Foreskin keratinocyte (primary cell): ENCODE measurements at places on chromosomes 4 and X.

DNA sequence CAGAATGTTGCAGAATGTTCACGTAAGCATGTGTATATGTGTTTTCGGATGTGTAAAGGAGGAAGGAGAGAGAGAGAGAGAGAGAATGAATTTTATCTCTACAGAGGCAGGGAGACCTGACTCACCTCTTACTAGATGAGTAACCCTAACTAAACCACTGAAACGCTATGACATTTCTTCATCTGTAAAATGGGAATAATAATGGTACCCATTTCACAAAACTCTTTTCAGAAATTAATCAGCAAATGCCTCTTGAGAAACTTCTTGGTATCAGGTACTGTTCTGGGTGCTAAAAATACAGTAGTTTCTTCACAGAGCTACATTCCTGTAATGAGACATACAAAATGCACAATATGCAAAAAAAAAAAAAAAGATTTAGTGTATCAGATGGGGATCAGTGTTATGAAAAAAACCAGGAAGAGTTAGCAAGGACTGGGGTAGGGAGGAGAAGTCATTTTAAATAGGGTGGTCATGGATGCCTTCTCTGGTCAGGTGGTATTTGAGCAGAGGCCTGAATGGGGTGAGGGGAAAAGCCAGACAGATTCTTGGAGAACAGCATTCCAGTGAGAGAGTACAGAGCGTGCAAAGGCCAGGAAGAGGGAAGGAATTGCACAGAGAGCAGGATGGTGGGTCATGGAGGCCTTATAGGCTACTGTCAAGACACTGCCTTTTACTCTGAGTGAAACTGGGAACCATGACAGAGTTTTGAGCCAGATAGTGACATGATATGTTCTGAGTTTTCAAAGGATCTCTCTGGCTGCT lies 84.9 kb upstream of the SPANXB1 start:
- no peak for DNase-seq

DNA sequence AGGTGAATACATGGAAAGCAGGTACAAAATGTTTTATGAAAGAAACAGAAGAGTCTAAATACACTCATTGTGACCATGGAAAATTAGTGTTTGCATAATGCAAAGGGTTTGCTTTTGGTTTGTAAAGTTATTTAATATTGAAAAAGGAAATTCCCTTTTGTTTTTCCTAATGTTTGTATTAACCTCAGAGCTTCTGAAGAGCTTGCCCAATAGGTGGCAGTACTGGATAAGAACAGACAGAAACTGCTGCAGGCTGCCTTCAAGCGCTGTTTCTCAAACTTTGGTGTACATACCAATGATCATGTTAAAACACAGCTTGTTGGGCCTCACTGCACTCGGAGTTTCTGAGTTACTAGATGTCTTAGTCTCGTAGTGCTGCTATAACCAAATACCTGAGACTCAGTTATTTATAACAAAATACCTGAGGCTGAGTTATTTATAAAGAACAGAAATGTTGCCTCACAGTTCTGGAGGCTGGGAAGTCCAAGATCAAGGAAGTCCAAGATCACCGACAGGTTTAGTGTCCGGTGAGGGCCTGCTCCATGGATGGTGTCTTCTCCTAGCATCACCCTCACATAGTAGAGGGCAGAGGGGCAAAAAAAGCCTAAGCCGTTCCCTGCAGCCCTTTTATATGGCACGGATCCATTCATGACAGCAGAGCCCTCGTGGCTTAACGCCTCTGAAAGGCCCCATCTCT lies 54.2 kb downstream of the SUPT20HL2 start:
- DNase-seq: peak; percentile 36

DNA sequence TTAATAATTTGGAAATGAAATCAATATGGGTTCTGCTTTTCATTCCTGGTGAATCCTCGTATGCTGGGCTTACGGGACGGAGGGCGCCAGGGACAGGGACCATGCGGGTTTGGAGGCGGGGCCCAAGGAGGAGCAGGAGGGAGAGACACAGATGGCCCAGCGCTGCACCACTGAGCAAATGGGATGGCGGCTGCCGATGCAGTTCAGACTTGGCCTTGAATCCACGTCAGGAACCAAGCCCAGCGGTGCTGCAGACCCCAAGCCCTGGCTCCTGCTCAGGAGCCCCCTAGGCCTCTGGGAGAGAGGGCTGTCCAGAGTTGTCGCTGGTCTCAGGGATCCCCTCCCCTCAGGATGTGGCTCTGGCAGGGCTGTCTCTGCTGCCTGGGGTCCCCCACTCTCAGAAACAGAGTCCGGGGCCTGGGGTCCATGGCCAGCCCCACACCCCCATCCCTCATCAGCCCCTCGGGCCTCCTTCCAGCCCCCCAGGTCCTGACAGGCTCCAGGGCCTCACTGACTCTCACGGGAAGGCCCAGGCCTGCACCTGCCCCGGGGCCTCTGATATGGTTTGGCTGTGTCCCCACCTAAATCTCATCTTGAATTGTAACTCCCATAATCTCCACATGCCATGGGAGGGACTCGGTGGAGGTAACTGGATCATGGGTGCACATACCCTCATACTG lies 75.2 kb downstream of the FAM53A start:
- no peak for DNase-seq

DNA sequence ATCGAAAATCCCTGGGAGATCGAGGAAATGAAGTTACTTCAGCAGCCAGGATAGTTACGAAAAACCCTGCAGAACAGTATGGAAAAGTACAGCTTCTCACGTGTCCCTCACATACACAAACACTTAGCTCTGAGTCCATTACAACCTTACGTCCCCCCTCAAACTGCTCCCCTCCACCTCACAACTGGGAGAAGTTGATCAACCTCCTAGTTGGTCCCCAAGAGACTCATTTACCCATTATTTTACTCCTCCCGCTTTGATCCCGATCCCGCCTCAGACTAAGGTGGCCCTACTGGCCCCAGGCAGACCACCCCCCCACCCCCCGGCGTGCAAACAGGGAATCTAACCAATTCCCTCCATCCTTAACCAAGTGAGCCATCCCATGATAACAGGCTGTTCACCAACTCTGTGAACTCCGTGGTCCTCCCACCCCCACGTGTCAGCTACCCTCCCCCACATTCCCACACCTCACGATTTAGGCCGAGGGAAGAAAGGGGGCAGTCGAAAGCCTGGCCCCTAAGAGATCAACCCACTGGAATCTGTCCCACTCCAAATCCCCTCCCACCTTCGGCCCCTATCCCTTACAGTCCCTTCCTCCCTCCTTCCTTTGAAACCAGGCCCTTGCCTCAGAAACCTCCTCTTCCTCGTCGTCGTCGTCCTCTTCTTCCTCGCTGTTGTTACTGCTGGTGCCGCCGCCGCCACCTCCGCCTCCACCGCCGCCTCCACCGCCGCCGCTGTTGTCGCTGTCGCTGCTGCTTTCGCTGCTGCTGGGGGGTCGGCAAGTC lies 755 bp downstream of the ANKRD17 start:
- peak; percentile 14 for DNase-seq

- no peak for DNase-seq
Measured at GRCh38 chr4:184479516-184479950, 5.2 kb upstream of the IRF2 start.

DNA sequence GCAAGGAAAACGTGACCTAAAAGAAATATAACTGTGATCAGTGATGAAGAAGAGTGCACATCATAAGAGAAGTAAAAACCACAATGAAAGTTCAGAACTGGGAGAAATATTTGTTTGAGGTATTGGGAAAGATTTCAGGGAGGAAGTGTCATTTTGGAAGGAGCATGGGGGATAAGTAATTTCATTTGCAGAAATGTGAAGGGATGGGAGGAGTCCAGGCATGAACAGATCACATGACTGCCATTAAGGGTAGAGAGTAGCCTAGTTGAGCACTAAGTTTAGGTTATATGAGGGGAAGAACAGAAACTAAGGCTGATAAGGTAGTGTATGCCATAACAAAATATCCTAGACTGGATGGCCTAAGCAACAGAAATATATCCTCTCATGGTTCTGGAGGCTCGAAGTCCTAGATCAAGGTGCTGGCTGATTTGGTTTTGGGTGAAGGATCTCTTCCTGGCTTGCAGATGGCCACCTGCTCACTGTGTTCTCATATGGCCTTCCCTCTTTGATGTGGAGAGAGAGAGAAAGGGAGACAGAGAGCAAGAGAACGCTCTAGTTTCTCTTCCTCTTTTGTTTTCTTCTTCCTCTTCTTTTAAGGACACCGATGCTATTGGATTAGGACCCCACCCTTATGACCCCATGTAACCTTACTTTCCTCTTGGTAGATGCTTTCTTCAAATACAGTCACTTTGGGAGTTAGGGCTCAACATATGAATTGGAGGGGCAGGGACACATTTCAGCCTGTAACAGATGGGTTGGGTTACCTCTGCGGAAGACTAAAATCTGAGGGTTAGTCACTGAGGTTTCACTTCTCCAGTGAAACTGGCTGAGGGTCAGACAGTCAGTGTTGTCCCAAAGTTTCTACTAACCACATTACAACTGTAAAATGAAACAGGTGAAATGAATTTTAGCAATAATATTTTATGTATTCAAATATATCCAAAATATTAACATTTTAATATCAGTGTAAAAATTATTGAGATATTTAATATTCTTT lies 77.9 kb downstream of the EGF start:
- DNase-seq: peak; percentile 19

- no peak for DNase-seq
Measured at GRCh38 chrX:124388562-124388961, 42.2 kb downstream of the SH2D1A start.

- no peak for DNase-seq
Measured at GRCh38 chr4:8394061-8394519, 46.4 kb downstream of the ACOX3 start.

DNA sequence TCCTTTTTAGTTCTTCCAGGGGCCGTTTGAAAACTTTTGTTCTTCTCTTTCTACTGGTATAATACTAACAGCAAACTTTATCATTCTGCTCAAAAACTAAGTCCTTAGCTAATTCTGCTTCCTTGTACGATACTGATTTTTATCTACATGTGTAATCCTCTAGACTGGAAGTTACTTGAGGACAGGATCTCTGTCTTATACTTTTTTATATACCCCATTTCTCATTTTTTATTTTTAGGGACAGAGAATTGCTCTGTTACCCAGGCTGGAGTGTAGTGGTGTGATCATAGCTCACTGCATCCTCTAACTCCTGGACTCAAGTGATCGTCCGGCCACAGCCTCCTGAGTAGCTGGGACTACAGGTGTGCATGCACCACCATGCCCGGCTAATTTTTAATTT lies 2.2 kb downstream of the COX7B start:
- no peak for DNase-seq

DNA sequence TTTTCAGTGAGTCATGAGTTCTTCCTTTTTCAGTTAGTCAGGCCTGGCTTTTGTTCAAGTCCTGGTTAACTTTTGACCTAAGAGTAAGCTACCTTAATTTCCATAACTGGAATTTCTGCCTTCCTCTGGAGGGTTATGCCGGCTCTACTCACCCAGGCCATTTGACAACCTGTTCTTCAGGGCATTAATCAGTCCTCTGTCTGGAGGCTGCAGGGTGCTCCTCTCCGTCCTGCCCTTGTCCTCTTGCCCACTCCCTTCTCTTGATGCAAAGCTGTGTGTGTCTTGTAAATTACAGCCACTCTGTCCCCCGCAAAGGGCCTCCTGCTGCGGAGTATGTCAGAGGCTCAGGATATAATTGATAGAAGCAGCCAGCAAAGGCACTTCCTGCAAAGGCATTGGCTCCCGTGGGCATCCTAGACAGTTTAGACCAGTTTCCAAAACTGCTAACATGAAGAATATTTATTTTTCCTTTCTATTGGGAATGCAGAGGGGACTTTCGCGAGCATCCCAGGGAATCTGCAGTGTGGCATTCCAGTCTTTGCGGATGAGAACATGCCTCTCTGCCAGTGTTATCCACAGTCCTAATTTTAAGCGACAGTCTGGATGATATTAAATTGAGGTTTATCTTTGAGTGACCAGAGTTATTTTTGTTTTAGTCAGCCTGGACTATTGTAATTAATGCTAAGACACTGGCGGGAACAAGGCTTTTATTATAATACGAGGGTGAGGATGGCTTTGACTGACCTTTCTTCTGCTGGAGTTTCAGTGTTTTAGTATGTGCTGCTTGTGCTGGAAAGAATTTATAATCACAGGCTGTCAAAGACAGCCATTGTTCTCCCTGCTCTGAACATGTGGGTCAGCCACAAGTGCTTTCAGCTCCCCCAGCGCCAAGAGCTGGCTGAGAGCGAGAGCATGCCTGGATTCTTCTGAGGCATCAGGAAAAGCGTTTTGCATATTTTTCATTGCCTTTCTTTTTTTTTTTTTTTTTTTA lies 74.2 kb downstream of the LIMCH1 start:
- peak; percentile 66 for DNase-seq

DNA sequence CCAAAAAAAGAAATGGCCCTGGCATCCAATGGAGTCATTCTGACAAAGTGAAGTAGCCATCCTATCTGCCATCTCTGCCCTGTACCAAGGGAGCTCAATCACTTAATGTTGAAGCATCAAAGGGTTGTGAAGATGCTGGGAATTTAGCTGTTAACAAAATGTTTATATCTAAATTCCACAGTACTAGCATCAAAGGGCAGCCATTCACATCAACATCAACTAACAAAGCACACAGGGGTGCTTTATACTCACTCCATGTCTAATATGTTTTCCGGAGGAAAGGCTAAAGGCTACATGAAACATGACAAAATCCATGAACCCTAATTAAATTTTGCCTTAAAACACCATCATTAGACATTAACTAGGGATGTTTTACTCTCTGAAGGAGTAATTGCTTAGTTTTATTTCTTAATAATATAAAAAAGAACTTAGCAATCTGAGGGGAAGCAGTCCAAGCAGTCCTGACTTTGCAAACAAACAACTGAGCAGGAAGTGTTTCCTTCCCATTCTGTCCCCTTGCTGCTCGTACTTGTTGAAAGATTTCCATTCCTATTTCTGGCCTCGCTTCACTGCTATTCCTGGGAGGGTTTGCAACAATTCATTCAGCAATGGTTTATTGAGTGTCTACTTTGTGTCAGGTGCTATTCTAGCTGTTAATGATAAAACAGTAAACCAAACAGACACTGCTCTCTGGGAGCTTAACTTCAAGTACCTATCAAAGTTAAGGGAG lies 208.6 kb upstream of the SLC7A11 start:
- DNase-seq: no peak

DNA sequence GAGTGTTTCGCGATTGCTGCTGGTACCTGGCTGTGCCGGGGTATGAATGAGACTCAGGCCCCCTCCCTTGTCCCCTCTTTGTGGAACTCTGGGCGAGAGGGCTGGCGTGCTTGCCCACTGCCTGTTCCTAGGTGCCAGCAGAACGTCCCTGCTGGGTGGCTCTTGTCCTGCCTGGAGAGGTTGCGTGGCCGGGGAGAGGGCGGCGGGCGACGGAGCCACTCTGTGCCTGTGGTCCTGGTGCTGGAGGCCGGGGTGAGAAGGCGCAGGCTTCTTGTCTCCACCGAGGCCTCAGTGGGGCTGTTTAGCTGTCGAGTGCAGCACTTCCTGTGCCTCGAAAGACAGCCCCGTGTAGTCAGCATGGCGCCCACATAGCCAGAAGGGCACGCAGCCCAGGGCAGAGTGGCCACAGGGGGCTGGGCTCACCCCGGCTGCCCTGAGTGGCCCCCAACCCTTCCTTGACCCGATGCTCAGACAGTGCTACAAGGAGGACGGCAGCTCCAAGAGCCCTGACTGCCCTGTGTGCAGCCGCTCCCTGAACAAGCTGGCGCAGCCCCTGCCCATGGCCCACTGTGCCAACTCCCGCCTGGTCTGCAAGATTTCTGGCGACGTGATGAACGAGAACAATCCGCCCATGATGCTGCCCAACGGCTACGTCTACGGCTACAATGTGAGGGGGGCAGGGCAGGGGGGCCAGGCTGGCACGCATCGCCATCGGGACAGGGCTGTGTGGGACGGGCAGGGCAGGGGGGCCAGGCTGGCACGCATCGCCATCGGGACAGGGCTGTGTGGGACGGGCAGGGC lies 8.9 kb upstream of the UVSSA start:
- no peak for DNase-seq

GRCh38 chr4:184284336-184284690 lies 66.6 kb upstream of the ENPP6 start:
- no peak for DNase-seq

GRCh38 chrX:38880296-38880854 lies 79.1 kb downstream of the MID1IP1 start:
- DNase-seq: no peak
